Stimulated activated CD4-positive, alpha-beta T cell treated with anti-CD3 and anti-CD28 coated beads, Interleukin-1b, Interleukin-23, amount 100 ng/mL, for 1 hour (primary cell): ENCODE measurements at places on chromosomes 16 and 17.

DNA sequence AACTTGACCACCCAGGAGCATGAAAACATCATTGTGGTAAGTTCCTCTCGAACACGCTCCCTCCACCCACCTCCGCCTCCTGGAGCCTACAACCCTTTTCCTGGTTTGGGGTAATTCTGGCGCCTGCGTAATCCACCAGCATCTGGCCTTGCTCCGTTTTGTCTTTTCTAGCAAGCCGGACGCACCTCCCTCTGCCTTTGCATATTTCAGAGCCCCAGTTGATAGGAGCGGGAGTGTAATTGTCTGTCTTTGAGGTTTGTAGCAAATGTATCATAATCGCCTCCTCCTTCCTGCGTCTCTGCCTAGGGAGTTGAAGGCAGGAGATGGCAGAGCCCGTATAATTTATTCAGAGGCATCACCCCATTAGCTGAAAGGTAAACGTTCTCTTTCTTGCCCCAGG, 121.3 kb upstream of the PLCG2 start:
- no peak for DNase-seq

DNA sequence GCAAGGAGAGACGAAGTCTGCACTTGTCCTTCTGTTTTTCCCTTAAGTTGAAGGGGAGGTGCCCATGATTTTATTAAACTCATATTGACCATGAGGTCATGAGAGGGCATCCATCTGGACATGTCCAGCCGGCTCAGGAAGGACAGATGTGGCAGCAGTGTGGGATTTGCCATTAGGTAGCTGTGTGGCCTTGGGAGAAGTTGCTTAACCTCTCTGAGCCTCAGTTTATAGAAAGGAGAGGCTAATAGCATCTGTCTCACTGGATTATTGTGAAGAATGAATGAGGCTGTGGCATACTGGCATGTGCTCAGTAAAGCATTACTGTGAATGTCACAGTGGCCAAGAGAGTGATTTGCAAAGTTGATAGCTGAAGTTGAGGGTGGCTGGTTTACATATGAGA, 1.2 kb downstream of the TIMM22 start:
- DNase-seq: no peak

GRCh38 chr17:18322522-18322921, 7.4 kb downstream of the SMCR8 start:
- no peak for DNase-seq

DNA sequence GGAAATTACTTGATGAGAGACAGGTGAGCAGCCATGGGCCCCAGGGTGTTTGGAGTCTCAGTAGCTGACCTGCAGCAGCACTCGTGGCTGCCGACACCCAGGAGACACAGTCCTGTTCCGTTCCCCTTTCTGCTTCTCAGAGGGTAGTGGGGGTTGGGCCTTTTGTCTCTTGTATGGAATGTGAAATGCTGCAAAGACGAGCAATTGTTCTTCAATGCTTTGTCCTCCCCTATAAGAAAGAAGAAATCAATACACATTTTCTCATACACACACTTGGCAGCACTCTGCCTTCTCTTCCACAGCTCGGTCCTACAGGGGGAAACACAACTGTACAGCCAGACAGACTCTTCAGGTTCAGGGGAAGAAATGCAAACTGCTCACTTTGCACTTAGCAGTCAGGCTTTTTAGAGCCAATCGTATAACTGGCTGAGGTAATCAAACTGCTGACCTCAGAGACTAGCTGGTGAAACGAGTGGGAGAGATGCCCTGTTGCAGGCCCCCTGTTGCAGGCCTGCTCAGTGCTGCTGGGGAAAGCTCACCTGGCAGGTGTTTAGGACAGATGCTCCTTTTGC, 96.7 kb downstream of the AATF start:
- DNase-seq: no peak

- DNase-seq: no peak
Observed at GRCh38 chr17:27846042-27846655, 45.8 kb upstream of the NOS2 start.

DNA sequence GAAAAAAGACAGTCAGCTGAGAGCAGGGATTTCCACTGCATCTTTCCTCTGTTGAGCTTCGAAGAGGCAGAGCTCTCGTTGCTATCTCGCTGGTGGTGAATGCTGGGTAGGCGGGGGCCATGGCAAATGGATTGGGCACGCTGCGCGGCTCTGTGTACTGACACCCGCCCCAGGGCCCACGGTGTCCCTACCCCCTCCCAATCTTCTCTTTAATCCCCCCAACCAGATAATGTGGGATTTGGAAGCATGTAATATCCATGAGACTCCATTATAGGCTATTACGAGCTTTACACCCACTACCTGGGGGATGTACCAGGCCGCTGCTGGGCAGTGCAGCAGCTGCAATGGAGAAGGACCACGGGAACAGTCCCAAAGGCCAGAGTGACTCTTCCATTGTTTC, 8.3 kb downstream of the PIPOX start:
- DNase-seq: no peak
